ENCODE measurements at places on chromosomes 4 and X. TPM values are rescaled to one million over a fixed set of nuclear protein-coding genes. Genes with fewer than 3 reads are reported as not detected.

CSAG2 gene
- total RNA-seq: not detected

CNOT6L gene
- 47.3 TPM for total RNA-seq

NRK gene
- 15.9 TPM for total RNA-seq

PROM1 gene
- total RNA-seq: 18.8 TPM

SMIM10L2A gene
- 14.4 TPM for total RNA-seq

RPGR gene
- total RNA-seq: 16.6 TPM

TACC3 gene
- total RNA-seq: 8.4 TPM

TNMD gene
- 2.1 TPM for total RNA-seq

RP2 gene
- 12.5 TPM for total RNA-seq

NAA11 gene
- total RNA-seq: not detected

KLF8 gene
- 9.7 TPM for total RNA-seq

ADAM29 gene
- total RNA-seq: 5.8 TPM

ELF4 gene
- total RNA-seq: 3.7 TPM

SHROOM2 gene
- 15.5 TPM for total RNA-seq

IL2RG gene
- total RNA-seq: 4.5 TPM

SSX4B gene
- not detected for total RNA-seq

SERTM2 gene
- 0.83 TPM for total RNA-seq

MTNR1A gene
- 2.3 TPM for total RNA-seq

TMPRSS11D gene
- not detected for total RNA-seq

ANXA3 gene
- 41.3 TPM for total RNA-seq

STATH gene
- total RNA-seq: not detected

HSD17B11 gene
- total RNA-seq: 59.5 TPM

CORIN gene
- 1.7 TPM for total RNA-seq

PASD1 gene
- total RNA-seq: 0.10 TPM

RTL3 gene
- total RNA-seq: 0.10 TPM

TENM3 gene
- 57.5 TPM for total RNA-seq

TIGD4 gene
- 6.1 TPM for total RNA-seq

ESX1 gene
- total RNA-seq: 0.10 TPM

ZNF630 gene
- total RNA-seq: 6.2 TPM

TEX13D gene
- total RNA-seq: not detected

Measured in spinal cord (tissue), 10 donors.